Pancreas (tissue), 10 donors: ENCODE measurements at places on chromosomes 13 and 19. TPM values are rescaled to one million over a fixed set of nuclear protein-coding genes. Genes with fewer than 3 reads are reported as not detected.

- DNase-seq: no peak
Observed at GRCh38 chr19:18418483-18419194, 559 bp upstream of the SSBP4 start.

- peak; percentile 93 for DNase-seq
Observed at GRCh38 chr13:51451467-51452360, 1.1 kb downstream of the INTS6 start.

- no peak for DNase-seq
Observed at GRCh38 chr19:10979951-10980381, 19.1 kb downstream of the SMARCA4 start.

Gene PSG1
- not detected for total RNA-seq

DNA sequence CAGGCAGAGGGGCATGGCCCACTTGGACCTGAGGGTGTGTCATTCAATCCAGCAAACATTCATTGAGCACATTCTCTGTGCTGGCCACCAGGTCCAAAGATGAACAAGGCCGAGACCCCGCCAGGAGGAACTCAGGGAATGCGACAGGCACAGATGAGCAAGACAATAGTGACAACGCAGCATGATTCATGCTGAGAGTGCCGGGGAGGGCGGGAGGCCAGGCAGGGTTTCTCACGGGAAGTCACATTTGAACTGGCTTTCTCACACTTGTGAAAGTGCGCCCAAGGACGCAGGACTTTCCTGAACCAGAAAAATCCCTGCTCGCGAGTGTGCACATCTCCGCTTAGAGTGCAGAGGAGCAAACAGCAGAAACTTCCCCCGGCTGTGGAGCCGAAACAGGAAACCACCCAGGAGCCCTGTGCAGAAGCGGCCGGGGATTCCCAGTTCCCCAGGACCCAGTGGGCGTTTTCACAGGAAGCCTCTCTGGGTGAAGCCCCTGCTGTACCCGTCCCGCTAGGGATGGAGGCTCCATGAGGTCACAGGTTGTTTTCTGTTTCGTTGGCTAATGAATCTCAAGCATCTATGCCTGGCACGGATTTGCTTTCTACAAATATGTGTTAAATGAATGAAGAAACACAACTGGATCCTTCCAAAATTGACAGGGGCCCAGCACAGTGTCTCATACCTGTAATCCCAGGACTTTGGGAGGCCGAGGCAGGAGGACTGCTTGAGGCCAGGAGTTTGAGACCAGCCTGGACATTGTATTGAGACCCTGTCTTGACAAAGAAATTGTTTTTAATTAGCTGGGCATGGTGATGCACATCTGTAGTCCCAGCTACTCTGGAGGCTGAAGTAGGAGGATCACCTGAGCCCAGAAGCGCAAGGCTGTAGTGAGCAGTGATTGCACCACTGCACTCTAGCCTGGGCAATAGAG is 68.4 kb upstream of the TM9SF2 start:
- peak; percentile 46 for DNase-seq

GRCh38 chr19:11798391-11799330 is at the start of gene ZNF491:
ZNF491 (plus strand) TSS chr19:11798523; CDS start chr19:11805954, 7,431 bp downstream.
- DNase-seq: peak; percentile 94

- no peak for DNase-seq
Observed at GRCh38 chr13:49638030-49638743, 9.9 kb downstream of the ARL11 start.

Gene LYPD3
- 0.35 TPM for total RNA-seq

DNA sequence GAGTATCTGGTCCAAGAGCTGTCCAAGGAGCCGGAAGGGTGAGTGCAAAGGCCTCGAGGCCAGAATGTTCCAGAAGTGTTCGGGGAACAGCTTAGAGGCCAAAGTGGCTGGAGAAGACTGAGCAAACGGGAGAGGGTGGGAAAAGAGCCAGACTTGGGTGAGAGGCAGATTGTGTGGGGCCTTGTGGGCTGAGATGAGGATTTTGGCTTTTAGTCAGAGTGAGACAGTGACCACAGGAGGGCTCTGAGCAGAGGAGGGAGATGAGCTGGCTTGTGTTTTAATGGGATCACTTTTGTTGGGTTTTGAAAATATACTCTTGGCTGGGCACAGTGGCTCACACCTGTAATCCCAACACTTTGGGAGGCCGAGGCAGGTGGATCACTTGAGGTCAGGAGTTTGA is 5.6 kb downstream of the NANOS2 start:
- DNase-seq: no peak

Gene SLC39A3
- 12.8 TPM for total RNA-seq

DNA sequence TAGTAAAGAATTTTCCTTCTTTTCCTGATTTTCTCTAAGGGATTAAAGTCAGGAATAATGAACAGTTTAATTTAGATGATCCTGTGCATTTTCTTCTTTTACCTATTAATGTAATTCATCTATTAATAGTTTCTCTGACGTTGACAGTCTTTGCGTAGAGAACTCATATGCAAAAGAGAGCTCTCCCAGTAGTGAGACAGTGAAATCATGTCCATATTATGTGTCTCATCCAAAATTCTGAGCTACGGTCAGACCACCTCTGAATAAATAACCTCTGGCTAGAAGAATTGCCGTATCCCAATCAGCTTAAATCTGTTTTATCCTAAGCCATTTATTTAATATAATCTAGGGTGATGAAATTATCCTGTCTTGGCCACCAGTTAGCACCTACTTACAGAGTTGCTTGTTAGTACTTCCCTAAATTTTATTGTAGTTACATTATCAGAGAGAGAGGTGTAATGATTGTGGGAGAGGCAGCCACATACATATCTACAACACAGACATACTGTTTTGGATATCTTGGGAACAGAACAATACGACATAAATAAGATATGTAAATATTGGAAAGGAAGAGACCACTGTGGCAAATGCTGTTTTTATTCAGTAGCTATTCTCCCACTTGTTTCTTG is 30.7 kb downstream of the PDS5B start:
- no peak for DNase-seq

GRCh38 chr13:30247406-30247805 is 59.9 kb downstream of the KATNAL1 start:
- no peak for DNase-seq

DNA sequence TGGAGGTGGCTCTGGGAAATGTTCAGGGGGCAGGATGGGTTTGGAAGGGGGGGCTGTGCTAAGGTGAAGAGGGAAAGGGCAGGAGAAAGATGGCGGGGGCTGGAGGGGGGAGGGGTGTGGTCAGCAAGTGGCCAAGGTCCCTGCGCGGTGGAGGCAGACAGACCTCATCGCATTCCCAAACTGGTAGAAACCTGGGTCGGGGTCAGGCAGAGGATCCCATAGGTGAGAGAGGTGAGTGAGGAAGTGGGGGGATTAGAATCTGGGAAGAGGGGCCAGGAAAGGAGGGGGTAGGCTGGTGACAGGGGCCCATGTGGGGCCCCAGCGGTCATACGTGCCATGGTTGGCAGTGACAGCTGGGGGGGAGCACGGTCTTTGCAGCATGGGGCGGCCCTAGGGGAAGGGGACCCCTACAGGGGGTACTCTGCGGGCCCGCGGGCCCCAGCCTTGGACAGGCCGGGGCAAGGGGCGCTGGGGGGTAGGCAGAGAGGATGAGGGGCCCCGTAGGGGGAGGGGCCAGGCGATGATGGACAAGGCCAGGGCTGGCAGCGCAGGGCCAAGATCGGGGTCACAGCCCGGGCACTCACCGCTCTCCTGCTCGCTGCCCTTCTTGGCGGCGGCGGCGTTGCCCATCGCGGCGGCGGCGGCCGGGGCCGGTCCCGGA is 514 bp downstream of the PRKACA start:
- peak; percentile 85 for DNase-seq

DNA sequence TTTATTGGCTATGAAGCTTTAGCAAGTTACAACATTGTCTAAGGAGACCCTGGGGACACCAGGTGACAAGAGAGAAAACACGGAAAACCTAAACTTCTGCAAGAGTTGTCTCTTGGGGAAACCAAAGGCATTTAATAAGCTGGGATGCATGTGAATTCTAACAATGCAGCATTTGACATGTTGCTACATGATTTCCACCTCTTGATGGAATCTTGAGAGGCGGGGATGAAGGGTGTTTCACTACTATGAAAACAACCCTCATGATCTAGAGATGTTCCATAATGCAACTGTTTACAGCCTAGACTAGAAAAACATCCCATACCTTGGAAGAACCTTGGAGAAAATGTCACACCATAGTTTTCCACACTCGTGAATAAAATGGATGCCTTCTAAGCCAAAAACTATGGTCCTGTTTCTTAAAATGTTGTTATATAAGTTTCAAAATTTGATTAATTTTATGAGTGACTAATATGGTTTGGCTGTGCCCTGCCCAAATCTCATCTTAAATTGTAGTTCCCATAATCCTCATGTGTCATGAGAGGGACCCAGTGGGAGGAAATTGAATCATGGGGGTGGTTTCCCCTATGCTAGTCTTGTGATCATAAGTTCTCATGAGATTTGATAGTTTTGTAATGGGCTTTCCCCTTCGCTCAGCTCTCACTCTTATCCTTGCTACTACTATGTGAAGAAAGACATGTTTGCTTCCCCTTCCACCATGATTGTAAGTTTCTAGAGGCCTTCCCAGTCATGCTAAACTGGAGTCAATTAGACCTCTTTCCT is 164.6 kb downstream of the TNFSF13B start:
- no peak for DNase-seq

GRCh38 chr19:17331045-17331558 is 3.6 kb downstream of the ANO8 start:
- no peak for DNase-seq

GRCh38 chr13:41722684-41723535 is 238.0 kb downstream of the VWA8 start:
- DNase-seq: no peak

- no peak for DNase-seq
Observed at GRCh38 chr13:100045355-100045754, 43.5 kb upstream of the PCCA start.

GRCh38 chr19:2820112-2820702 is 539 bp downstream of the ZNF554 start:
- no peak for DNase-seq

Gene USHBP1
- 1.9 TPM for total RNA-seq

DNA sequence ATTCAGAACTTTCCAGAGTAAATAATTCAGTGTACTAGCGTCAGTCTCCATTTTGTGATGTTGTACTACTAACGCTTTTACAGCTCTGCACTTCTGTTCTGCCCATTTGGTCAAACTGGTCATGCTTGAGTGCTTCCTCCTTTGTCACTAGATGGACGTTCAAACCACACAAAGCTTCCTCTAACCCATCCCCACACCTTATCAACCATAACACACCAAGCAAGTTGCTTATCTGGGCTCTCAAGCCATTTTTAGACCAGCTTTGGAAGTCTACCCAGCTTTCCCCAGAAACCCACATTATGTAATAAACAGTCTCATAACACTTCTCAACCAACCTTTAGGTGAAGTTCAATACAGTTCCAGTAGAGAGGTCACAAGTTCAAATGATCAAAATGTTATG is 2.3 kb upstream of the ZNF347 start:
- no peak for DNase-seq

Gene ZNF486
- total RNA-seq: 4.5 TPM

Gene ZNF418
- total RNA-seq: 4.0 TPM

Gene DENND1C
- 0.59 TPM for total RNA-seq

DNA sequence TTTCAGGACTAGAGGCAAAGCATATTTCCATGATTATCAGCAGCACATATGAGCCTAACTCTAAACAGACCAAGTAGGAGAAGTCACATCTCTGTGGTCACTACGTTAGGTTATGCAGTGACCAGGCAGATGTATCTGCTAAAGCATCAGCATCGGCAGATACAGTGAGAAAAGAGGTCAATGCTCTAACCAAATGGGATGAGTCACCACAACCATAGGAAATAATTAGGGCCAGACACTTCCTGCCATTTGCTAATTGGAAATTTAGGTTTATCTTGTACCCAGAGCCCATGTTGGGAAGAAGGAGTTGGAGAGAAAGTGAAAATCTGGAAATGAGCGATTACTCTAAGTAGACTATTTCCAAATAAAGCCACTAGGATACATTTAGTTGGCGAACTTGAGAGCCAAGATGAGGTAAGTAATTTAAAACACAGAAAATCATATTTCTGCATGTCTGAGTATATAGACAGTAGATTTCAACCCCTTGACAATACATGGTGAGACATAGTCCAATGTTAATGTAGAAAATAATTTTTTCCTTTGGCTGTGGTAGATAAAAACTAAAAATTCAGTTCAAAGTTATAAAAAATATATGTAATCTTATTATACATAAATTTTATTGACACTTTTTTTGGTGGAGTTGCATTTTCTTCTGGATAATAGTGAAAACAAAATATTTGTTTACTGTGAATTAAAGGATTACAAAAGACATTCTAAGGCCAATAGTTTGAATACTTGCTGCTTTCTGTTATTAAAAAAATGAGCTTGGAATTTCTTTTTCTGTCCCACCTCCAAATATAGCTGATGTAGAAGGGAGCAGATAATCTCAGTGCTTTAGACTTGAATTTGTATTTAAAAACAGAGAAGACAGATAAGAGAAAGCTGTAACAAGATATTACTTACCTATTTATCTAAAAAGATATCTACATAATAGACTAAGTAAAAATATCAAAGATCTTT is 104.4 kb upstream of the CSNK1A1L start:
- DNase-seq: no peak

Gene LCP1
- 2.0 TPM for total RNA-seq

- no peak for DNase-seq
Observed at GRCh38 chr13:52738719-52739467, 727 bp downstream of the CNMD start.

DNA sequence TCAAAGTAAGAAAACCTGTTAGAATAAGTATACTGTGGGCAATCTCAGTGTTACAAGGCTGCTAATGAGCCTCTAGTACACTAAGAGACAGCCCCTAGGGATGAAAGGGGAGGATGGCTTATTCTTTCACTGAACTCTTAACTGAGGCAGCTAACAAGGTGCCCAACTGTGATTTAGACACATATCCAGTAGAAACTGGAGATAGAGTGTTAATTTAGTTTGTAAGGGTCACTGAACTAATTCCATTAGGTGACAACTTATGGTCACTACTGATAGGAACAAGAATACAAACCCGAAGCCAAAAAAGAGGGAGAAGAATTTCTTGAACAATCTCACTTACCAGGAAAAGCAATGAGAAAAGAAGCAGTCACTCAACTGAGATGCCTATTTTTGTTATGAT is 1010.6 kb downstream of the PCDH9 start:
- no peak for DNase-seq

DNA sequence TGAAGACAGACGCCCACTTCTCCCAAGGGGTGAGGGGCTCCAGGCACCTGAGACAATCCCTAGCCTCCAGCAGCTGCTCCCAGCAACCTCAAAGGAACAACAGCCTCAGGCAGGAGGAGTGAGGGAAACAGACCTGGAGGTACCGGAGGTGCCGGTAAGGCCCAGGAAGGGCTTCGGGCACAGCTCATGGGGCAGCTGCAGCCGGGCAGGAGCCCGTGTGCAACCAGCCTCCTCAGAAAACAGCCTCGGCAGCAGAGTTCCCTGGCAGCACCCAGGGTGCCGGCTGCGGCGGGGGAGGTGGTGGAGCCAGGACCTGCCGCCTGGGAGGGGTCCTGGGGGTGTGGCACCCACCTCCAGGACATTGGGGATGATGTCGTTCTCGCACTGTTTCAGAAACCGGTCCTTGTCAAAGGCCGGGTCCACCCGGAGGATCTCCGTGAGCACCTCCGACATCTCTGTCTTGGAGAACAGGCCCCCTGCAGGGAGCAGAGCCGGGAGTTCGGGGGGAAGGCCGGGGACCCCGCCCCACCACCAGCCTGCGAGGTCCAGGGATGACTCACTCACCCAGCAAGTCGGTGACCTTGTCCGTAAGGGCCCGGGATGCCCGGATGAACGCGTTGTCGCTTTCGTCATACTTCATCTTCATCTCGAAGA is 6.5 kb upstream of the CTXN1 start:
- DNase-seq: no peak
